ENCODE measurements at places on chromosomes 11 and 22. TPM values are rescaled to one million over a fixed set of nuclear protein-coding genes. Genes with fewer than 3 reads are reported as not detected.

DNA sequence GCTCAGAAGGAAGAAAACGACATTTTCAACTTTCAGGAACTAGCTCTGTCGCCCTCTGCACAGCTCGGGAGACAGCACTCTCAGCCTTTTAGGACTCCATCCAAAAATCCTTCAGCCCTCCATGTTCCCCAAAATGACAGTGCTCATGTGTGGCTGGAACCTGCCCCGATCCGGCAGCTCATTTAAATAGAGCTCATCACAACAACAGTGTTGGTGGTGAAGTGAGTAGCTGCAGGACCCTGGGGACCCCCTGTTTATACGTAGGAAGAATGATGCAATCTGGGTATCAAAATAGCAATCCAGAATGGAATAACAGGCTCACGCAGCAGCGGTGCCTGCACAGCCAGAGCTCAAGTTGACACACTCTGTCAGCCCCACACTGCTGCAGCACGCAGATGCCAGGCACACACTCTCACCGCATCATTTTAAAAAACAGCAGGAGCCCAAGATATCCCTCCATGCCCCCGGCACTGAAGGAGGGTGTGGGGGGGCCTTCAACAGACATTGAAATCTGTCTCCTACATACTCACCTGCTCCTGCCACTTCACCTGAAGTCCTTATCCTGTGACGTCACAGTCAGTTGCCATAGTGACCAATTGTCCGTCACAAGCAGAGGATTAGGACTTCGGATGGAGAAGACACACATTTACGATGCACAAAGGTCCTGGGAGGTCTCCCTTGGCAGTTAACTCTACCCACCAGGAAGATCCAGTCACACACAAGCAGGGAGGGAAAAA lies 24.0 kb downstream of the TRIM66 start:
- H3K36me3 ChIP-seq = no peaks in the 10 kb centered on the region
- DNase-seq = no peak
- no peaks in the 10 kb centered on the region for H3K27me3 ChIP-seq
- no peak overlapping the region for H3K4me3 ChIP-seq
- H3K27ac ChIP-seq = no peak overlapping the region

GRCh38 chr11:29842061-29842460 lies 174.8 kb downstream of the KCNA4 start:
- no peak overlapping the region for H3K4me3 ChIP-seq
- no peaks in the 10 kb centered on the region for H3K4me1 ChIP-seq
- H3K27me3 ChIP-seq = no peaks in the 10 kb centered on the region
- no peak overlapping the region for H3K27ac ChIP-seq
- H3K36me3 ChIP-seq = no peaks in the 10 kb centered on the region
- no peak for DNase-seq

DNA sequence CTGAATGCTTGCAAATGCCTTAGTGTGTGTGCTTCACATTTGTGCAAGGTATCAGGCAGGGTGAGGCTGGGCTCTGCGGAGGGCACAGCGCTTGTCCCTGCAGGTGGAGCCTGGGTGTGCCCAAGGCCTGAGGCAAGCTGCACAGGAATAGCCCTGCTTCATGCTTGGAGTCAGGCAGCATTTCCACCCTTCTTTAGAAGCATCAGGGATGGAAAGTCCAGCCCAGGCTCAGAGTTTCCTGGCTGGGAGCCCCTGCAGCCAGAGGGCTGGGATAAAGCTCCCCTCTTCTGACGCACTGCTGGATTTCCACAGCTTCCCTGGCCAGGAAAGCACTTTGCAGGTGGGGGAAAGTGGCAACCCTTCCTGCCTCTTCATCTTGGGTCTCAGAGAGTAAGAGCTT lies 63.4 kb downstream of the GALNT18 start:
- no peak overlapping the region for H3K27ac ChIP-seq
- H3K4me1 ChIP-seq = no peaks in the 10 kb centered on the region
- peaks cover 8% of the 10 kb centered on the region for H3K27me3 ChIP-seq
- H3K36me3 ChIP-seq = no peaks in the 10 kb centered on the region
- DNase-seq = no peak

DNA sequence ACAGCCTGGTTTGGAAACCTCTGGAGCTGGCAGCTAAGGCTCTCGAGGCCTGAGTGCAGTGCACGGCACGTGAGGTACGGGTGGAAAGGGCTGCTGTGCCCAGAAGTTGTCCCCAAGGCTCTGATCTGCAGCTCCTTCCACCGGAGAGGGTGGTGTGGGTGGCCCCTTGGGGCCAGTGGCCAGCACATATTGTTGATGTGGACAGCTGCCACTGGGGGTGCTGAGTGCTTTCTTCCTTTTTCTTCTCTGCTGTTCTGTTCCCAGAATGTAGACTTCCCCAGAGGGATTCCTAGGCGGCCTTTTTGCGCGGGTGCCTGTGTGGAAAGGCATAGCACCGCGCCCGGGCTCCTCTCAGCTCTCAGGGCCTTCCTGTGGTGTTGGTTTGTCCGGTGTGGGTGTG lies 1476.5 kb downstream of the TBC1D22A start:
- no peak for DNase-seq
- no peak overlapping the region for H3K4me3 ChIP-seq
- H3K27me3 ChIP-seq = no peaks in the 10 kb centered on the region
- H3K36me3 ChIP-seq = no peaks in the 10 kb centered on the region
- no peak overlapping the region for H3K27ac ChIP-seq
- no peaks in the 10 kb centered on the region for H3K4me1 ChIP-seq

DNA sequence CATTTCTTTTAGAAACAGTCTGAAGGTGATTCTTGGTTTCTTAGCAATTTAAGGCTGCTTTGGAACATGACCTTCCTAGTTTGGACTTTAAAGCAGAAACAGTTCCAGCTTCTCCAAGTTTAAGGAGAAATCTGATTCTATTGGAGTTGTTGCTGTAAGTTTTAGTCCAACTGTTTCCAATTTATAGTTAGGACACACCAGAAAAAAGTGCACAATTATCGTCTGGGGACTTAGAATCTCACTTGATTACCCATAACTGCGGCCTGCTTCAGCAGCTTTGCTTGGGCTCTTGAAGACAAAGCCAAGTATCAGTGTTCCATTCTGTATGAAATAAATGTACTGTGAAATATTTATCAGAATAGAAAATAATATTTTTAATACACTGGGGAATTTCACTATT lies 246.6 kb downstream of the TMEM135 start:
- H3K27ac ChIP-seq = no peak overlapping the region
- H3K4me3 ChIP-seq = no peak overlapping the region
- no peaks in the 10 kb centered on the region for H3K4me1 ChIP-seq

GRCh38 chr22:49152127-49152938 lies 675.3 kb downstream of the BRD1 start:
- H3K4me3 ChIP-seq = no peak overlapping the region
- DNase-seq = no peak
- H3K27ac ChIP-seq = no peak overlapping the region

- peaks cover 2% of the 10 kb centered on the region for H3K4me1 ChIP-seq
- no peak for DNase-seq
- no peak overlapping the region for H3K27ac ChIP-seq
- H3K27me3 ChIP-seq = no peaks in the 10 kb centered on the region
- H3K36me3 ChIP-seq = no peaks in the 10 kb centered on the region
- H3K4me3 ChIP-seq = no peak overlapping the region
Observed at GRCh38 chr11:104572279-104572678, 326.0 kb downstream of the CASP12 start.

DNA sequence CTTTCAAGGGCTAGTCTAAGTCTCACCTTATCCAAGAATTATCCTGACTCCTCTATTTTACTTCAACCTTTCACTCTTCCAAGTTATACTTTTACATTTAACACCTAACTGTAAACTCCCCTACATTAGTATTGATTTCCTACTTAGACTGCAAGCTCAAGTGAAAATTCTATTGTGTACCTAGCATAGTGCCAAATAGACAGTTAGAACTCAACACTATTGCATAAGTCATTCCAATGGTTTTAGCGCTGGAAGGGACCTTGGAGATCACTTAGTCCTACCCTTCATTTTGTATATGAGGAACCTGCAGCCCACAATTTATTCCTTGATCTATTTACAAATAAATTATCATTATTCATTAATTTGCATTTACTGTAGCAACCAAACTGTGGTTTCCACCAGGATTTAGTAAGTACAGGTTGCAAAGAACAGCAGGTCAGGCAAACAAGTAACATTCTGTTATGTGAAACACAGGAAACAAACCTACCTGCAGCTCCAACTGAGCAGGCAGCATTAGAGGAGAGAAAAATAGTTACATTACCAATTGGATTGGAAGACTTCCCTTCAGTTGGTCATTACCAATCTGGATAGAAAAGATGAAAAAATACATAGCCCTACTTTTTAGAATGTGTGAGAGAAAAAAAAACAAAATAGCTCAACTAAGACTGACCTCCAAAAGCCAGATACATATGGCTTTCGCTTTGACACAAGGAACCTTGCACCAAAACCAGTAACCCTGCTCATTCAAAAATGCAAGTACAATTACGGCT lies 33.7 kb upstream of the NFRKB start:
- H3K27me3 ChIP-seq = no peaks in the 10 kb centered on the region
- DNase-seq = no peak
- peaks cover 5% of the 10 kb centered on the region for H3K36me3 ChIP-seq
- no peak overlapping the region for H3K4me3 ChIP-seq
- no peaks in the 10 kb centered on the region for H3K4me1 ChIP-seq

DNA sequence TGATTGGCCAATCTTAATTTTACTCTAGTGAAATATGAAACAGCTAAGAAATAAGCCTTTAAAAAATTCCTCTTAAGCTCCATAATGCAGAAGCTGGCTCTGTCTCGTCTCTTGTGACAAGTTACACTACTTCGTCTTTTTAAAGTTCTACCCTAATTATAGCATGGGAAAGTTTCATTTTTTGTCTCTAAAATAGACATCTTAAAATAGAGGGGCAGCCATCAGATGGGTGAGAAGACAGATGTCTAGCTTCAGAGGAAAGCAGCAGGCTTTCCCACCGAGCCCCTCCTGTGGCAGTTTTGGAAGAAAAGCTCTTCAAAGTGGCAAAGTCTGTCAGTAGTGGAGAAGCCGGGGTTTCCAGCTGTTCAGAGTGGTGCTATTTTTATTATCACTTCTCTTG lies 39.5 kb downstream of the XRRA1 start:
- no peaks in the 10 kb centered on the region for H3K4me1 ChIP-seq
- no peaks in the 10 kb centered on the region for H3K27me3 ChIP-seq
- no peak overlapping the region for H3K27ac ChIP-seq
- H3K4me3 ChIP-seq = no peak overlapping the region
- peaks cover 21% of the 10 kb centered on the region for H3K36me3 ChIP-seq

DNA sequence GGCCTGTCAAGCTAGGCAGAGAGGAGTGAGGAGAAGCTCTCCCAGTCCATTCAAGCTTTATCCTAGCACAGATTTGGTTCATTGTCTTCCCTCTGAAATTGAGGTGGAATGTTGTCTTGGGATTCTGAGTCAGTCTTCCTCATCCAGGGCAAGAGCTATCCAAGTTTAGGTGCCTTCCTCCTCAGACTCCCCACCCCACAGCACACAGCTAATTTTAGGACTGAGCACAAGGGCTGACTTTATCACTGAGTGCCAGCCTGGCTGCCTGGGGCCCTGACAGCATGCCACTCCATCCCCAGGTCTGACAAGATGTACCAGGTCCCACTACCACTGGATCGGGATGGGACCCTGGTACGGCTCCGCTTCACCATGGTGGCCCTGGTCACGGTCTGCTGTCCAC lies 2.6 kb downstream of the PGAP2 start:
- no peak overlapping the region for H3K4me3 ChIP-seq
- H3K27ac ChIP-seq = no peak overlapping the region
- peaks cover 8% of the 10 kb centered on the region for H3K4me1 ChIP-seq
- H3K36me3 ChIP-seq = no peaks in the 10 kb centered on the region

DNA sequence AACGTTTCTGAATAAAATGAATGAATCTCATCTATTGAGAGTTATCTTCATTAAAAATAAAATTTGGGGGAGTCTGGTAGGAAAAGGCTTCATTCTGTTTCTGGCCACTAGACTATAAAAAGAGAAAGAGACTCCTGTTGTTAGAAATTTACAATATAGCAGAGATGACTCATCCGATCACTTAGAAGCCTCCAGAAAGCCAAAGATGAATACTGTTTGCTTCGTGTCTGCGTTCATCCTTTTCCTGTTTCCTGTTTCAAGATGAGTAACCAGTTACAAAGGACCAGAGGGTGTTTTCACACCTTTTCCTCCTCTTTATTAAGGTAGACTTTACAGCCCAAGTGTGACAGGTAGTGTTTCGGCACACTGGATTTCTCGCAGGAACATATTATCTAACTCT lies 1120.7 kb downstream of the LRRC4C start:
- no peaks in the 10 kb centered on the region for H3K27me3 ChIP-seq
- H3K36me3 ChIP-seq = no peaks in the 10 kb centered on the region
- DNase-seq = peak; percentile 29
- H3K27ac ChIP-seq = no peak overlapping the region
- no peak overlapping the region for H3K4me3 ChIP-seq

DNA sequence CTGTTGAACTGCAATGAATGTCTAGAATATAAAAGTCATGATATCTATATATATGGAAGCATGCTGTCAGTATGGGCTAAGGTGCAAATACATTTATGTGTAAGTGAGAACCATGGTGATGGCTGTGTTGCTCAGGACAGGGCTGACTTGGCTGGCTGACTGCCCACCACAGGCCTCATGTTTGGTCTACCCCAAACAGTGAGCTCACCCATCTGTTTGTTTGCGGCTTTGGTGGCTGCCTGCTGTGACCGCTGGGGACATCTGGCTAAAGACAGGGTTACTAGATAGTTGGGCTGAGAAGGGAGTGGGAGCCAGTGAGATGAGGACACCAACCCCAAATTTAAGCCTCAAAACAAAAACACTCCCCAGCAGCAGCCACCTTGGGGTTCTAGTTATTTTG lies 6.3 kb downstream of the CD44 start:
- H3K36me3 ChIP-seq = peaks cover 39% of the 10 kb centered on the region
- H3K27me3 ChIP-seq = no peaks in the 10 kb centered on the region
- H3K4me3 ChIP-seq = peak overlapping the region; percentile 3
- peak overlapping the region; percentile 83 for H3K27ac ChIP-seq
- DNase-seq = no peak

DNA sequence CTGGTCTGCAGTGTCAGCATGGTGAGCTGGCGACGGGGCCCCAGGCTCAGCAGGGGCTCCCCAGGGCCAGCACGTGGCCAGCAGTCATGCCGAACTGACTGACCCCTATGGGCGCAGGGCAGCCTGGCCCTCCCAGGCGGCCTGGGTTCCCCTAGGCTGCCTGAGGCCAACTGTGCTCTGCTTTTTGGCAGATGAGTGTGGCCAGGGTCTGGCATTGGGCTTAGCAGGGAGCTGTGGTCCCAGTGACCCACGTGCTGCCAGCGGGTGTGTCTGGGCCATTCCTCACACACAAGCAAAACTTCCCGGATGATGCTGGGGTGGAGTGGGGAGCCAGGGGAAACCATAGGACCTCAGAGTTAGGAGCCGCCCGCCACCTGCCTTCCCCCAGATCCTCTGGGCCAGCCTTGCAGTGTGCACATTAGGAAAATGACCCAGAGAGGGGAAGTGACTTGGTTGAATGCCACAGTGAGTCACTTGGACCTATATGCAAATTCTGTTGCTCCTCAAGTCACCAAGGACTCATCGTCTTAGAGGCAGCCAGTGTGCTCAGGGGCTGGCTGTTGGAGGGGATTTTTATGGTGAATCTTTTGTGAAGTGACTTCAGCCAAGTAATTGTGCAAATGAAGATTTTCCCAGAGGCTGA lies 6.5 kb downstream of the ADORA2A start:
- H3K27me3 ChIP-seq = no peaks in the 10 kb centered on the region
- H3K36me3 ChIP-seq = no peaks in the 10 kb centered on the region
- DNase-seq = peak; percentile 84
- no peak overlapping the region for H3K27ac ChIP-seq

JHY gene
- total RNA-seq = 12.7 TPM

Data from osteoblast (primary cell).